GM13977 (cell line): ENCODE measurements at places on chromosomes 16 and 17.

- DNase-seq = no peak
Measured at GRCh38 chr16:72430121-72430520, 258.2 kb upstream of the PMFBP1 start.

GRCh38 chr17:77496401-77496801, 355.6 kb downstream of the SEC14L1 start:
- no peak for DNase-seq

- no peak for DNase-seq
Measured at GRCh38 chr17:35889818-35890773, 9.9 kb upstream of the CCL5 start.

- DNase-seq = no peak
Measured at GRCh38 chr17:2379489-2380225, 21.2 kb downstream of the MNT start.

DNA sequence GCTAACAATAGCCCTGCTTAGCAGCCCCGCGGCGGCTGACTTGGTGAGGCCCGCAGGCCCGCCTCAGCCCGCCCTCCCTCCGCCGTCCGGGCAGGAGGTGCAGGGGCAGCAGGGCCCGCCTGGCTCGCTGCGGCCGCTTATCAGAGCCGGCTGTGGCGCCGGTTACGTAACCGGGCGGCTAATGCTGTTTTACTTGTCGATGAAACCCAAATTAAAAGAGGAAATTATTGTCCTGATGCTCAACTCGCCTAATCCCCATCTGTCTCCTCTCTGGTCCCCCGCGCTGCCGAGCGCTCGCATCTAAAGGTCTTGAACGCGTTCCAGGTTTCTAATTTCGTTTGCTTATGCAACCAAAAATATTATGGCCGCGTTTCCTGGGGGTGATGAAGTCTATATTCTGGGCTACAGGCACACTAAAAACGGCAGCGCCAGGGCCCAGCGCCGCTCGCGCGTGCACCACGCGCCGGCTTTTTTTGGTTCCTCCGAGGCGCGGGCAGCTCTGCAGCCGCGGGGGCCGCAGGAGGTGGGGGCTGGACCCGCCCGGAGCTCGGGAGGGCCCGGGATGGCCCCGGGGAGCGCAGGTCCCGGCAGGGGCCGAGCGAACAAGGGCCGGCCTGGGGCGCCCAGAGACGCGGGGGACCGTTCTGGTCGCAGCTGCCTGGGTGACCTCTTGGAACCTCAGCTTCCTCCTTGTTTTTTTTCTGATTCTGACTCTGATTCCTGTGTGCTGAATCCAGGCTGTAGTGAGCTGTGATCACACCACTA, 65.2 kb upstream of the TOB1 start:
- peak; percentile 75 for DNase-seq

- DNase-seq = no peak
Measured at GRCh38 chr17:17109256-17109655, 67.0 kb downstream of the MPRIP start.

GRCh38 chr17:80599546-80600305, 55.1 kb downstream of the RPTOR start:
- no peak for DNase-seq

GRCh38 chr17:9880582-9880999, 24.5 kb downstream of the RCVRN start:
- DNase-seq = peak; percentile 45

GRCh38 chr17:18004345-18004744, 31.7 kb downstream of the DRC3 start:
- no peak for DNase-seq

DNA sequence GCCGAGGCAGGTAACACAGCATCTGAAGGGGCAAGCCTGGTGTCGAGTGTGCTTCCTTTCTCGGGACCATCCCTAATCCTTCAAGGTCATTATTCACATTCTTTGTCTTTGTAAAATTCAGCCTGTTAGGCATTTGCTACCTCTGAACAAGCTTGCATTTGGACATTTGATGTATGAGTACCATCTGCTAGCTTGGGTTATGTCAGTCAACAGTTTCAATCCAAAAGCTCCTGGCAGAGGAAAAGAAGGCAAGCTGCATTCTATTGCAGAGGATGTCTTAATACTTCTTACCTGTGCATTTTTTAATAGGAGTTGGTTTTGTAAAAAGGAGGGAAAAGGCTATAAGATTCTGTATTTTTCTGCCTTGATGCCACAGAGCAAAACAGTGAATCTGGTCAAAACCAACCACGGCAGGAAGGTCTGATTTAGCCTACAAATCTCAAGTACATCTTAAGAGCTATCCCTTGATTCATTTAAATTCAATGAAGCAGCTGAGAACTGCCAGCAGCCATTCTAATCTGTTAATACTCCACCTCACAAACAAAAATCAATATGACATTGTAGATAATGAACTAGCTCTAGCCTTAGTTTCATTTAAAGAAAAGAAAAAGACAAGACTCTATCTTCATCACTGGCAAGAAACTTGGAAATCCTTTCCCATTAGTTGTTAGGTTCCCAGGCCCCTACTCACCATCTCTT, 39.0 kb downstream of the TEX2 start:
- DNase-seq = no peak

GRCh38 chr17:72852277-72852938, 240.1 kb downstream of the SLC39A11 start:
- DNase-seq = no peak

- DNase-seq = peak; percentile 19
Measured at GRCh38 chr16:50311891-50312501, 45.6 kb downstream of the ADCY7 start.

DNA sequence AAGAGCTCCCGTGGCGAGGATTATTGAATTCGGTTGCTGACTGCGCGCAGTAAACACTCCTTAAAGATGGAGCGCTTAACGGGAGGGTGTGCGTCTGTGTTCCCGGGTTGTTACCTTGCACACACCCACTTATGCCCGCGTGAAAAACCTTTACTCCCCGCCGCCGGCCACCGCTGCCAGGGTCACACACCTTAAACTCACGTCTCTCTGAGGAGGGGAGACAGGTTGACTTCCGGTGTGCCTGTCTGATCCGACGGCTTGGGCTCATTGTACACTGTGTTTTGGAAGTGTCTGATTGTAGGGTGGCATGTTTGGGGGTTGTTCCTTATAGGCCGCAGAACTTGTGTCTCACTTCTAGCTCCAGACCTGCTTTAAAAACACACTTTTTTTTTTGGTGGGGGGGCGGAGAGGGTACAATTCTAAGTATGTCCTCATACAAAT, 66.8 kb downstream of the KPNA2 start:
- DNase-seq = no peak

DNA sequence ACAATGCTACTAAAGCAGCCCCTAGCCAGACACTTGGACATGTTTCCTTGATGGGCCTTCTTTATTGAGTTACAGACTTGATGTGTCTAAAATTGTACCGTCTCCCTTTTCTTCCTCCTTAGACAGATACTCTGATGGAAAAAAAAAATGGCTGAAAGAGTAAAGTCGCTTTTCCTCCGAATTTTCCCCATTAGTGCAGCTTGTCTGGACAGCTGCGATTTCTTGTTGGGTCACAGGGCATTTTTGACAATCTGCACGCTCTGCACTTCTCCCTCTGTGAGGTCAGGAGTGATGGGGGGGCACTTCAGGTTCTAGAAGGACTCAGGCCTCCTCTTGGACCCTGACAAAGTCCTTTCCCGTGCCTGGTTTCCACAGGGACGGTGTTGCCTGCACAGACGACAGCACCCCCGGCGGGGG, 968 bp upstream of the PRKAR1A start:
- DNase-seq = no peak

DNA sequence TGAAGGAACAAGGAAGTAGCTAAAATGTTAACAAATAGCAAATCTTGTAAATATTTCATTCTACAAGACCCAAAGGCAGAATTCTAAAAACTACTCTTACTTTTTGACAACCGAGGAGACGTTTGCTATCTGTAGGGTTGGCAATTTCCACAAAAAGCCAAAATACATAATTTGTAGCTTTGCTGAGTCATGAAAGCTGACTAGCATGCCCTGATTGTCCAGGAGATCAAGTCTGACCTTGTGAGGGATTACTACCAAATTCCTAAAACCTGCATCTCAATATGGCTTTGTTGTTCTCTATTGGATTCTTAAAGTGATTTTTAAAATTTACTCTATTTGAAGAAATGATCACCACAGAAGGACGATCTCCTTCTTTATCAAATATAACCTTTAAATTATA, 10.8 kb downstream of the DNAJA2 start:
- DNase-seq = no peak

DNA sequence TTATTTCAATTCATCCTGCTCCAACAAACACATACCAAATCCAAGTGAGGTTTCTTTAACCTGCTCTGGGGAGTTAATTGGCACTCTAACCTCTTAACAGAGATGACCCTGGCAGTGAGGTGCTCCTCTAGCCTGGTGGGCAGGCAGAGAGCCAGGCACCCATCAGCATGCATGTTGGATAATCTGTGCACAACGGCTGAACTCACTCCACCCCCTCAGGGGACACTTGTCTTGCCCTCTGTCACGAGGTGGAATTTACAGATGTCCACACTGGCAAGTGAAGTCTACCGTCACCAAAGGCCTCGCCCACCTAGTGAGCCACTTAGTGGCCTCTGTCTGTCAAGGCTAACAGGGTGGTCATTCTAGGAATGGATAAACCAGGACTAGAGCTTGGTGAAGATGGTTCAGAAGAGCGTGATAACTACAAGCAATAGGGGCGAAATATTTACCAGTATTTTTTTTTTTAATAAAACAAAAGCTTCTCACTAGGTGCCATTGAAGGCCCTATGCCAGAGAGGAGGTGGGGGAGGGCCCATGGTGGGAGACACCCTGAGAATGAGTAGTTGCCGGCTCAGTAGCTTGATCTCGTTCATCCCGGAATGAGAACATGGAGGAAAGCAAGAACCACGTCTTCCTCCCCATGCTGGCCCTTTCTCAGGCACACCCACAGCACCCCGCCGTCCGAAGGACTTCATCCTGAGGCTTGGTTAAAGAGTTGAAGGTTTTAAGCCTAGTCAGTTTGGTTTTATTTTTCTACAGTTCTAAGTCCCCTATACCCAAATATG, 25.2 kb downstream of the PLD6 start:
- DNase-seq = no peak

DNA sequence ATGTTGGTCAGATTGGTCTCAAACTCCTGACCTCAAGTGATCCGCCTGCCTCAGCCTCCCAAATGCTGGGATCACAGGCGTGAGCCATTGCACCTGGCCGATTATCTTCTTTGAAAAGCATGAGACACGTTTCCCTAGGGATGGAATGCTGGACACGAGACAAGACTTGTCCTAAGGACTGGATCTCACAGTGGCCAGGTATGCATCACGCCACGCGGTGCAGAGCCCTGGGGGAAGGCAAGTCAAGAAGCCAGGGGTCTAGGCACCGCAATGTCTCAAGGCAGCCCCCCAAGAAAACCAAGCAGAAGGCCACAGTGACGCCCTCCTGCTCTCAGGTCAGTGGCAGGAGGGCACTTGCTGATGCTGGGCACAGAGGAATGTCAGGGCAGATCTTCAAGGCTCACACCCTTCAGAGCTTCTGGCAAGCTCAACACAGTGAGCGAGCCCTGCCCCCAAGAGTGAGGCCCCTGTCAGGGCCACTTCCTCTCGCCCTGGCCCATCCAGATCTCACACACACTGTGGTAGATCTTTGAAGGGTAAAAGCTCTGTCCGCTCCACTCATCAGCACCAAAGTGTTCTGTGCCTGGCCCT, 134.7 kb downstream of the ZNF778 start:
- no peak for DNase-seq

DNA sequence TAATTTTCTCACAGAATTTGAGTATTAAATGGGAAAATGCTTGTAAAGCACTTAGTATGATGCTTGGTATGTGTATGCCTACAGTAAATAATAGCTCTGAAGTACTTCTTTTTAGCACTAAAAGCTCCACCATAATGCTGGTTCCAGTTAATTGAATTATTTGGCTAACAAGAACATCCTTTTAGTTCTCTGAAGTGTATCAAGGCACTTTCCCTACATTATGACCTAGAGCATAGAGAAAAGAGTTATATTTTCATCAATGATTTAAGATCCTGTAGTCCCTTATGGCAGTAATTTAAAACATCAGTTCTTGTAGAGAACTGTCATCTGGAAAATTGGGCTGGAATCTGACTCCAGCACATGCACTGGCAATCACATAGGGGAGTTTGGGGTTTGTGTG, 21.9 kb upstream of the PHAF1 start:
- no peak for DNase-seq

GRCh38 chr17:19978209-19978802, 678 bp upstream of the AKAP10 start:
- peak; percentile 53 for DNase-seq

GRCh38 chr16:11528053-11528452, 58.7 kb downstream of the LITAF start:
- DNase-seq = no peak

DNA sequence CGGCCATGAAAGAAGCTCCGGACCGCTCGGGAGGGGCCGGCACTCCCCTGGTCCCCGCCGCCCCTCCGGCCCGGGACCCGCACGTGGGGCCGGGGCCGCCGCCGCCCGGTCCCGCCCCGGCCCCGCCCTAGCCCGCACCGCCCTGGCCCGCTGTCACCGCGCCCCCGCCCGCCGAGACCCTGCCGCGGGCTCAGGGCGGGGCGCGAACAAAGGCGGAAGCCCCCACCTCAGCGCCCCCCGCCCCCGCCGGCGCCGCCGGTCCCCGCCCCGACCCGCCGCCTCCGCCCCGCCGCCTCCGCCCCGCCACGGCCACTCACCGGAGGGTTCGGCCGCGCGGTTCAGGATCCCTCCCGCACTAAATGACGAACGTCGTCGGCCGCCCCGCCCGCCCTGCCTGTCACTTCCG, at the start of gene ARHGDIA:
ARHGDIA (minus strand) TSS at position 357 of the 406 bp plus-strand sequence. CDS start 1,407 bp downstream, outside the sequence.
- DNase-seq = peak; percentile 68

- no peak for DNase-seq
Measured at GRCh38 chr16:66810391-66810790, 9.0 kb upstream of the TERB1 start.

GRCh38 chr17:33814852-33815251, 440.2 kb upstream of the CCL2 start:
- DNase-seq = no peak

DNA sequence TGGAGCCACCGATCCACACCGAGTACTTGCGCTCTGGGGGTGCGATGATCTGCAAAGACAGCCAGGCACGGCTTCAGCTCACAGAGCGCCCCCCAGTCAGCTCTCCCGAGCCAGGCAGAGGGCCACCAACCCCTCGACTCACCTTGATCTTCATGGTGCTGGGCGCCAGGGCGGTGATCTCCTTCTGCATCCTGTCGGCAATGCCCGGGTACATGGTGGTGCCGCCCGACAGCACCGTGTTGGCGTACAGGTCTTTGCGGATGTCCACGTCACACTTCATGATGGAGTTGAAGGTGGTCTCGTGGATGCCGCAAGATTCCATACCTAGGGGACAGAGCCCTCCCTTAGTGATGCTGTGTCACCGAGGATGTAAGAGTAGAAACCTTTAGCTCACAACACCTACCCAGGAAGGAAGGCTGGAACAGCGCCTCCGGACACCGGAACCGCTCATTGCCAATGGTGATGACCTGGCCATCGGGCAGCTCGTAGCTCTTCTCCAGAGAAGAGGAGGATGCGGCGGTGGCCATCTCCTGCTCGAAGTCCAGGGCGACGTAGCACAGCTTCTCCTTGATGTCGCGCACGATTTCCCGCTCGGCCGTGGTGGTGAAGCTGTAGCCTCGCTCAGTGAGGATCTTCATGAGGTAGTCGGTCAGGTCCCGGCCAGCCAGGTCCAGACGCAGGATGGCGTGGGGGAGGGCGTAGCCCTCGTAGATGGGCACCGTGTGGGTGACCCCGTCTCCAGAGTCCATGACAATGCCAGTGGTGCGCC, 1.6 kb downstream of the ACTG1 start:
- DNase-seq = no peak
